Fibroblast of villous mesenchyme (primary cell): ENCODE measurements at places on chromosomes 3 and 15.

GRCh38 chr15:50563756-50564155 lies 17.3 kb upstream of the USP50 start:
- no peak for DNase-seq

DNA sequence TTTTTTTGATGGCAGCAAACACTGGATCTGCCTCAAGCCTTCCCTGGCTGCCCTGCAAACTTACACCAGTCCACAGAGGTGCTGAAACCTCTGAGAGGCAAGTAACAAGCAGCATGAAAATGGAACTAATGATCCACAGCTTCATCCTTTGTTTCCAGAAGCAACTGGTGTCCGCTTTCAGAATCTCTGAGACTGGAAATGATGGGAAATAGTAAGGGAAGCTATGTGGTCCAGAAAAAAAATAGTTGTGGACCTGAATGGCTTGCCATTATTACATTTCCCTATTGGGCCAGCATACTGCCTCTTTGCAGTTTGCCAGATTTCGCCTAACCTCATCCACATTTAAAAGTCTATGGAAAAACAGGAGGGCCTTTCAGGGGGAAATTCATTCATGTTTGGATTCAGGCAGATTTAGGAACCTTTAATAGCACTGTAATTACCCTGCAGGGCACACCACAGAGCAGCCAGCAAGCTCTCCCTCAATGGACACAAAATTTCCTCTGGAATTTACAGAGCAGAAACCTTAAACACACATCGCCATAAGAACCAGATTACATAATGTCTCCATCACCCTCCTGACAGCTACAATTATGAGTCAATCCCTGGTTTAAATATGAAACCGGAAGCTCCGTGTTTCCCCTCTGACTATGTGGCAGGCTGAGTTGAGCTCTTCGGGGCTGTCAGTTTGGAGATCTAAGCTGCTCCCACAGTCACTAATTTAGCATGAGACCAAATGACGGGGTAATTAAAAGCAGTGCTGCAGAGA lies 134.4 kb downstream of the TMCO5A start:
- peak; percentile 83 for DNase-seq

DNA sequence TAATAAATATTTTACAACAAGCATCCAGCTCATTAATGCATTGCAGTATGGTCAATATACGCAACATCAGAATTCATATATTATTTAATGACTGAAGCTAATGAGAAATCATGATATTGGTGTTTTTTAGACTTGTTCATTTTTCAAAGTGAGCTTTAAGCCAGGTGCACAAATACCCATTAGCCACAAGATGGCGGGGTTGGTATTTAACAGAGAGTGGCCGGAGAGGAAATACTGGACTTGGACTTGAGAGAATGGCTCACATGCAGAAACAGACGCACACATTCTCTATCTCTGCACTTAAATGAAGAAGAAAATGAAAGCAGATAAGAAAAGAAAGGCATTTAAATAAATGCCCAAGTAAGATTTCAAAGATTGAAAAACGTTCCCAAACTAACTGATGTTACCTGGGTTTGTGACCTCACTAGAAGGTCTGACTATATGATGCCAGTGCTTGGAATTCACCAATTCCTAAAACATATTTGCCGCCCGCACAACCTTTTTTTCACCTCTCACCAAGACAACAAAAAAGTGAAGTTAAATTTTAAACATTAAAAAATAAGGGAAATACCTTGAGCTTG lies 21.2 kb upstream of the CRBN start:
- peak; percentile 66 for DNase-seq

DNA sequence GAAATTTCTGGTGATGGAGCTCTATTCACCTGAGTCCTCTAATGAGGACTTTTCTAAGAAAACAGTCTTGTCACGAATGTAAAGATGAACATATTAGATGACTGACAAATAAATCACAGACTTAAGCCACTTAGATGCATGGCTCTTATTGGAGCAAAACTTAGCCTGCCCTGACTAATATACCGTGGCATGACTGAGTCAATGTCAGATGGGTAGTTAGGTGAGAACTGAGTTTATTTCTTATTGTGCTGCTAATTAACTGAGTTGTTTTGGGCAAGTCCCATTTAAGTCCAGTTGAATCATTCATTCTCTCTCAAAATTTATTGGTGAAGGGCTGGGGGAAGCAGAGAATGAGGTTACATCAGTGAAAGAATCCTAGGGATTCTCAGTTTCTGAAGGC lies 459.8 kb downstream of the MCTP2 start:
- DNase-seq: no peak

- DNase-seq: no peak
Measured at GRCh38 chr15:61415617-61416120, 186.6 kb upstream of the RORA start.

DNA sequence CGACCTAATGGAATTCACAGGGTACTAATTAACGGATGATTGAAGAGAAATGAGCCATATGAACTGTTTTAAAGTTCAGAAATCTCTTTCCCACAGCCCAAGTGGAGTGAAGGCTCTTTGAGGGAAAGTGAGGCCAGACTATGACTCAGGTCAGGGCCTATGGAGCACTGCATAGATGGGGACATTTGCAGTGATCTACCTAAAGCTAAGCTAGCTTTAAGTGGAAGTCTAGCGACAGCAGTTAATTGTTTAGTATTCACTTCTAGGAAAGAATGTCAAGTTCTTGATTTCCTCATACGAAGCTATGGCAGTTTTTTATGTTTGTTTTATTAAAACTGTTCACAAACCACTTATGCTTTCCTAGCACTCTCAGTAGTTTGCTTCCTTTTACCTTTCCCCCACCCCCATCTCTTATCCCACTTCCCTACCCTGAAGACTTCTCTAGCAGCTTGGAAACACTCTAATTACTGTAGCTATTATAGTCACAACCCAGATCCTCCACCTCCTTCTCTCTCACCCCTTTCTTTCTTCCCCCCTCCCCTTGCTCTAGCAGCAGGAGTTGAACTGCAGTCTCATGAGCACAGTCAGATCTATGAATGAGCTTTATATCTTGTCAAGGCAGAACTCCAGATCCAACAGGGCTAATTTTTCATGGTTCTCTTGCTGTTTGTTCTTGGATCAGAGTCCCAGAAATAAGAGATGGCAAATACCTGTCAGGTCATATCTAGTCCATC lies 6.2 kb downstream of the ZNF609 start:
- DNase-seq: no peak

DNA sequence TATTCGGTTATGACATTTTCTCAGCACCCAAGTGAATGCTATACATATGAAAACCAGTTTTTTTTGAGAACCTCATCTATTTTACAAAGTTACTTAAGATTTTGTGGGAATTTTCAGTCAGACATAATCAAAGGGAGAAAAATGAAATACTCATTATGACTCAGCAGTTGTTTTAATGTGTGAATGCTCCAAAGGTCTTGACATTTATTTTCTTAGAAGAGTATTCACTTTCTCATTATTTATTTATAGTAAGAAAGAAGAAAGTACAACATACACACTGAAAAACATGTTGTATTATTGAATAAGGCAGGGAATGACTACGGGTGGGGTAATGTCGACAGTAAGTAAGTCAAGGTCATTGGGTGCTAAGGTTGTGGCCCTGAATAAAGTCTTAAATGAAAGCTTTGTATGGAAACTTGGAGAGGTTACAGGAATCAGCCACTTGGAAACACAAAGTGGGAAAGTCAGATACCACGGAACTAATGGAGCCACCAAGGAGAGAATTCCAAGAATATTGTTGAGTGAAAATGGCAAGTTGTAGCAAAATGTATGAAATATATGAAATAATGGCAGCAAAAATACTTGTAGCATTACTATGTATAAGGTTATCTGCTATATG lies 844.5 kb downstream of the TBL1XR1 start:
- DNase-seq: peak; percentile 11

- DNase-seq: no peak
Measured at GRCh38 chr3:169610888-169611291, 52.6 kb downstream of the MECOM start.
